Stimulated activated CD8-positive, alpha-beta memory T cell treated with anti-CD3 and anti-CD28 coated beads, Interleukin-4, amount 100 ng/mL, for 24 hours (primary cell): ENCODE measurements at places on chromosomes 2 and 18.

DNA sequence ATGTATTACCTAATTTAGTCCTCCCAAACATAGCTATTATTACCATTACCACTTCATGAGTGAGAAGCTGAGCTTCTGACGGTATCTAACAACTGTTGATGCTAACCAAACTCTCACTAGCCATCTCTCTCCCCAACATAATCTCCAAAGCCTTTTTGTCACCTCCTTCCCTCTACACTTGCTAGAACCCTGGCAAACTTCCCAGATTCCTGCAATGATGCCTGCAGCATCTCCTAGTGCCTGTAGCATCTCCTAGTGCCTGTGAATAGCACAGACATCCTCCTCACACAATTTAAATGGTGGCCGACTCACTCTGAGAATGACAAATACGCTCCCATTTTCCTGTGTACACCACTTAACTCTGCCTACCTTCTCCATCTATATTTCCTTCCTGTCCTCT lies 126.7 kb downstream of the STK39 start:
- DNase-seq, result no peak

DNA sequence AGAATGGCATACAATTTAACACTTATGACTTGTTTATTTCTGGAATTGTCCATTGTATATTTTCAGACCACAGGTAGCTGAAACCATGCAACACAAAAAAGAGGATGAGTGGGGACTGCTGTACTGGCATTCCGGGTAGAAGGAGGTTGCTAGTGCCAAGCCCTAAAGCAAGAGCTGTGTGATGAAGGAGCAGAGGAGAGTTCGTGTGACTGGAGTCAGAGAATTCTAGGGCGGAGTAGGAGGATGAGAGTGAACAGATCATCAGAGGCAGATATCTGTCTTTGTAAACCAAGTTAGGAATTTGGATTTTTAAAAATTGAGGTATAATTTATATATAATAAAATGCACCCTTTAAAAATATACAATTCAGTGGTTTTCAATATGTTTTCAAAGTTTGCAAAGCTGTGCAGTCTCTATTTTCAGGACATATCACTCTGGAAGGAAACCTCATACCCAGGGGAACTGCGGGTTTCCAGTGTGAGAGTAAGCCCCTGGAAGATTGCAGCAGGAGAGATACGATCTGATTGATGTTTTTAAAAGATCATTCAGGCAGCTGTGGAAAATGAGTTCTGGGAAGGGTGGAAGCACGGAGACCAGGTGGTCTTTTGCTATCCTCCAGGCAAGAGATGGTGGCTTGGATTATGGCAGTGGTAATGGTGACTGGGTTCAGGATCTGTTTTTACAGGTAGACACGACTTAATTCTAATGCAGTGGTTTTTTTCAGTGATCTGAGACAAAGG lies 36.4 kb downstream of the TAF1B start:
- no peak for DNase-seq

DNA sequence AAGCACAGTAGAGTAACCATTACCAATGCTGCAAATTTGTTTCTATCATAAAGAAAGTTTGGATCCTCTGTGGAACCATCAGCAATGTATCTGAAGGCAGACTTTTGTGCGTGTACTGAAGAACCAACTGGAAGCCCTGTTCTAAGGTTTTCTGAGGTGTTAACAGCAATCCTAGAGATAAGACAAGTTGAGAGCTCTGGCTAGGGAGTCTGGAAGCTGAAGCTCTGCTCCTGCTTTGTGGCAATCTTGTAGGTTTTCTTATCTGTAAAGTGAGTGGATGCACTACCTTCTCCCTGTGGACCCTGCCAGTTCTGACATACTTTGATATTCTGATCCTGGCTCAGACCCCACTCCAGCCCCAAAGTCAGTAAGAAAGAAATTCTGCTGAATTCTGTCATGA lies 171.2 kb upstream of the SLC14A2 start:
- no peak for DNase-seq

GRCh38 chr2:32060266-32060665 lies 3.1 kb upstream of the SPAST start:
- no peak for DNase-seq

GRCh38 chr2:53945538-53945937 lies 25.3 kb downstream of the PSME4 start:
- no peak for DNase-seq

GRCh38 chr2:23867449-23867848 lies 59.5 kb downstream of the ATAD2B start:
- no peak for DNase-seq

GRCh38 chr2:234249873-234250272 lies 199.4 kb downstream of the SPP2 start:
- no peak for DNase-seq

- DNase-seq, result no peak
Observed at GRCh38 chr2:954687-955000, 4.0 kb downstream of the SNTG2 start.

DNA sequence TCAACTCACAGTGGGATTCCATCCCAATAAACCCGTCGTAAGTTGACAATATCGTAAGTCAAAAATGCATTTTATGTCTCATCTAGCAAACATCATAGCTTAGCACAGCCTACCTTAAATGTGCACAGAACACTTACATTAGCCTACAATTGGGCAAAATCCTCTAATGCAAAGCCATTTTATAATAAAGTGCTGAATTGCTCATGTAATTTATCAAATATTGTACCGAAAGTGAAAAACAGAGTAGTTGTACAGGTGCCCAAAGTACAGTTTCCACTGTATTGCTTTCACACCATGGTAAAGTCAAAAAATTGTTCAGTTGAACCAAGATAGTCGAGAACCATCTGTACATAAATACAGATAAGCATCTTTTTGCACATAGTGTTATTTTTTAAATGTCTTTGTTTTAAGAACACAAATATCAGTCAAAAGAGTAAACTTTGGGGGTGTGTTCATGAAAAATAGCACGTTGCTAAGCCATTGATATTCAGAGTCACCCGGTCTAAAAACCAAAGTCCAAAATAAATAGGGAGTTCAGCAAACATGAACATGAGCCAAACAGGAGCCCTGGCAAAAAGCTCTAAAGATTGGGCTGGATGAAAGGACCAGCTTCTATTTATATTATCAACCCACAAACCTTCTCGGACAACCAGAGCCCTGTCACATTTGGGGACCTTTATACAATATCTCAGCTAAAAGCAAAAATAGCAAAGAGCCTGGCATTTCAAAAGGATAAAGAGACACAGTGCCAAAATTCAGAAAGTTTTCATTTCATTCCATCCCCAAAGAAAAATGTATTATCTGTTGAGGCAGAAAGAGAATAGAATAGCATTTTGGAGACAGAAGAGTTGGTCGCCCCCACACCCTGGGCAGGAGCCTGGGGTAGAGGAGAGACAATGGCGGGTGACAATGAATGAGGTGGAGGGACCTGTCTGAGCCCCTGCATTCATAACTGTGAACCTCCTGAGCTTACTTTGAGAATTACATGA lies 105.9 kb upstream of the SH3BP4 start:
- DNase-seq, result no peak

DNA sequence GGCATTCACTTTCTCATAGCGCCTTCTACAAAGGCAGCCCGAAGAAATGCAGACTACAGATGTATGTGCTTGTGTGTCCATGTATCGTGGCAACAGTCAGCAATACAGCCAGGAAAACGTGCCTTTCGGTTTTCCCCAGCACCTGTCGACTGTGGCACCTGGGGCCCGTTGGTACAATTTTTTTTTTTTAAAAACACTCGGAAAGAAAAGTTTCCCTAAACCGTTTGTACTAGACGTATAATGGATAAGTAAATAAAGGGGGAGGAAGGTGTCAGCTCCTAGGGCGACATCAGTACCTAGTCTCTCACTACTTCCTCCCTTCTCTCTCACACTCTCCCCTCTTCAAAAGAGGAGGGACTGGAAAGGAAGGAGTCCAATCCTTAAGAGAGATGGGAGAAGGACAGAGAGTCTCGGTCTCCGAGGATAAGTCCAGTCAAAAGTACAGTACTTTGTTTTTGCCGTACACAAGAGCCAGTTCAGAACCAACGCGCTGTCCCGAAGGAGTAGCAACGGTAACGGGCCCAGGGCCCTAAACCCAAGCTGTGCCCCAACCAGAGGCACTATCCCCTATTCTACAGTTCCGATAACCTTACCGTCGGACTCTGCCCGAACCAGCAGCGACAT lies 759 bp downstream of the PPP4R3B start:
- DNase-seq, result no peak

GRCh38 chr2:57397550-57398360 lies 648.9 kb upstream of the VRK2 start:
- no peak for DNase-seq

GRCh38 chr18:68475883-68476282 lies 239.0 kb downstream of the TMX3 start:
- no peak for DNase-seq
